ENCODE measurements at places on chromosomes 7 and 10. TPM values are rescaled to one million over a fixed set of nuclear protein-coding genes. Genes with fewer than 3 reads are reported as not detected.
A peak's percentile ranks its signal among the peaks of the same experiment; 100 is the strongest.

GRCh38 chr10:34291466-34292193 lies 523.5 kb downstream of the PARD3 start:
- no peak for DNase-seq

DNA sequence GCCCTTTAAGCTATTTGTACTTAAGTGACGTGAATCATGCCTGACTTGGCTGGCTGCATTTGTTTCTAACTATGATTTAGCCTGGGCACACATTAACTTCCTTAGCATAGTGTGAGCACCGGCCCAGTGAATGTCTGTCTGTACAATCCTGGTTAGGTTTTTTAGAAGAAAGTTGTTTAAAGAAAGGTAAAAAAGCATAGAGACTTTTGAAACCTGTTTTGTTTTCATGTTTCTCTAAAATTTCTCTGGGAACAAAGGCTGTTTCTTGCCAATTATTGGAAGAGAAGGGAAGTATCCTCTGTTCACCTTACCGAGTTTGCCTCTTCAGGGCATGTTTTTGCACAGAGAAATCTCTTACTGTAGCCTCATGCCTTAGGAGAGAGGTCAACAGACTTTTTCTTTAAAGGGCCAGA lies 42.9 kb upstream of the MET start:
- DNase-seq: peak; percentile 75

DNA sequence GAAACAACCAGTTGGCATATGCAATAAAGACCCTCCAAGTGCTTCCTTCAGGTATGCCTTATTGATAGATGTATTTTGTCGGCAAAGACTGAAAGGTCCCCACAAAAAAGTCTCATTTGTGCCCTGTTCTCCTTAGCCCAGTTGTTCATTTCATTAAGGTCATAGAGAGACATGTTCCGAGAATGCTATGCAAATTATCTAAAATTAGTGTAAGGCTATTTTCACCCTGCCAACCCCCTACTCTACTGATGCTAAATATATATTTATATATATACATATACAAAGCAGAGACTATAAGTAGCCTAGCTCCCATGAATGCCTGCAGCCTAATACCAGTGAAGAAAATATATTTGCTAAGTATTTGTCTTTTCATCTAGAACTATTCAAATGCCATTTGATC lies 96.7 kb upstream of the ADO start:
- DNase-seq: no peak

DNA sequence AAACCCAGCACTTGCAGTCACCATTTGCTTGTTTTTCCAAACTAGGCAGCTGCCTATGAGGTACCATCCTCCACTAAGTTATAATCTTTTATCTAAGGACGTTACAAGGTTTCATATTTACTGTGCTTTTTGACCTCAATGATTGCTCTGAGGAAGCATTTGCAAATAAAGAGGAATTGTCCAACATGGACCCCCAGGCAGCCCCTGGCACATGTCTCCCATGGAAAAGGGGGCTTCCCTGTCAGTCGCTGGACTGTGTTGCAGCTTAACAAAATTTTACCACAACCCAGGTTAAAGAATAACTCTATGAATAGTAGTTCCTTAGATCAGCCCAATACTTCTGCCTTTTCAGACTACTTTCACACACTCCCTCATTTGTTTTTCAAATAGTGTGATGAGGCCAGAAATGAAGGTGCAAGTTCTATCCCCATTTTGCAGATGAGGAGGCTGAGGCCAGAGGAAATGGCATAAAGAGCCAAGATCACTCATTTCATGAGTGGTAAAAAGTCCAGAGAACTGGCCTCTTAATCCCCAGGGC lies 52.8 kb upstream of the ZPBP start:
- no peak for DNase-seq

DNA sequence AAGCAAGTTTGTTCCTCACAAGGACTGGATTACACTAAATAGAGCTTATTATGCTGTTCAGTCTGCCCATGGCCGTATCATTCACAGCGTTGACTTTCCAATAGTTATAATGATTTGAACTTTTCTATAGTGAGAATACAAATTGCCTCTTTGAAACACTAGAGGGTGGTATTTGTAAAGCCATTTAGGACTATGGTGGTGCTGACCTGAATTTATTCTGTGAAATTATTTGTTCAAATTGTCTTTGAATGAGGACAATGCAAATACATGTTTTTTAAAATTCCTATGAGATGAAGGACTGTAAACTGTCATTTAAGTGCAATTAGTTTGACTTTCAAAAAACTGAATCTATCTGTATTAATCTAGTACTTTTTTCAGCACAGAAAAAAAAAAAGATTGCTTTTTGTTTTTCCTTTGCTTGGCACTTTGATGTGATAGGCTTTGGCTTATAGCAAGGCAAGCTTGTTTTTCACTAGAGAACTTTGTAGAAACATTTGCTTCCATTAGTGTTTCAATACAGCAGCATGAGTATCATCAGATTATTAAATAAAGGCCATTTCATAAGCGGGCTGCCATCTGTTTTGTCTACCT lies 122.7 kb upstream of the TMEM229A start:
- DNase-seq: no peak

GRCh38 chr10:128631801-128632241 lies 505.6 kb upstream of the MKI67 start:
- DNase-seq: no peak

DNA sequence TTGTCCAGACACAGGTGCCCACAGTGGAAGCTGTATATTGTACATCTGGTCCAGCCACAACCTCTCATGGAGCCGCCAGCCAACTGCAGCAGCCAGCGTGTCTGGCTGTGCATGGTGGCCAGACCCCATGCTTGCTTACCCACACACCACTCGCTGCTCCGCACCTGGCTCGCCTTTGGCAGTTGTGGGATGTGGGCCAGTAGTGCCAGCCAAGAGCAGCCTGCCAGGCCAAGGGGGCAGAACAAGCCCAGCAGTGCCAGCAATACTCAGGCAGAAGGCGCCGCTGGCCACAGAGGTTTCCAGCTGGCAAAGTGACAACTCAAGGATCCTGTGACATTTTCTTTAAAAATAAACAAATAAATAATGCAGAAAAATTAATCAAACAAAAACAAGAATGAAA lies 11.7 kb upstream of the TMEM243 start:
- no peak for DNase-seq

- DNase-seq: no peak
Measured at GRCh38 chr10:120941501-120941900, 90.3 kb downstream of the WDR11 start.

- no peak for DNase-seq
Measured at GRCh38 chr10:47190802-47191450, 109.1 kb upstream of the GDF10 start.

DNA sequence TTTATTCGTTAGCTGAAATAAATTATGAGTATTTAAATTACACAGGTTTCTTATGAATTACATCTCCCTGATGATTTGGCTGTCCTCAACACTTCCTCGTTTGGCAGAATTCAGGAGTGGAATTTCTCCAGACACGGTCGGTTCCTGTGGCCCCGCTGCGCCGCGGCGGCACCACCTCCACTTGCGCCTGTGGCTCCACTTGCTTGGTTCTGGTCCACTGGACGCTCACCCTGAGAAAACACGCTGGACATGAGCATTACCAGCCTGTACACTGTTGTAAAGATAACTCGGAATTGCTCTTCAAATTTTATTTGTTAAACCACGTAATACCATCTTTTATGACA lies 85.3 kb downstream of the ZNF33B start:
- DNase-seq: no peak

- no peak for DNase-seq
Measured at GRCh38 chr10:5288359-5288758, 76.4 kb upstream of the UCN3 start.

- no peak for DNase-seq
Measured at GRCh38 chr10:32970910-32971309, 12.9 kb upstream of the ITGB1 start.

- DNase-seq: peak; percentile 52
Measured at GRCh38 chr7:142440219-142440905, 182.5 kb upstream of the PRSS58 start.

DNA sequence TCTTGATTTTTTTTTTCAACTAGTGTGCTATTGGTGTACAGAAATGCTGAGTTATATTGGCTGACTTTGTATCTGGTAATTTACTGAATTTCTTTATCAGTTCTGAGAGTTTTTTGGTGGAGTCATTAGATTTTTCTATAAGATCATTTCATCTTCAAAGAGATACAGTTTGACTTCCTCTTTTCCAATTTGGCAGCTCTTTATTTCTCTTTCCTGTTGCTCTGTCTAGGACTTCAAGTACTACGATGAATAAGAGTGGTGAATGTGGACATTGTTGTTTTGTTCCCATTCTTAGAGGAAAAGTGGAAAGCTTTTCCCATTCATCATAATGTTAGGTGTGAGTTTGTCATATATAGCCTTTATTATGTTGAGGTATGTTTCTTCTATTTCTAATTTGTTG lies 50.2 kb downstream of the LOXL4 start:
- no peak for DNase-seq

DNA sequence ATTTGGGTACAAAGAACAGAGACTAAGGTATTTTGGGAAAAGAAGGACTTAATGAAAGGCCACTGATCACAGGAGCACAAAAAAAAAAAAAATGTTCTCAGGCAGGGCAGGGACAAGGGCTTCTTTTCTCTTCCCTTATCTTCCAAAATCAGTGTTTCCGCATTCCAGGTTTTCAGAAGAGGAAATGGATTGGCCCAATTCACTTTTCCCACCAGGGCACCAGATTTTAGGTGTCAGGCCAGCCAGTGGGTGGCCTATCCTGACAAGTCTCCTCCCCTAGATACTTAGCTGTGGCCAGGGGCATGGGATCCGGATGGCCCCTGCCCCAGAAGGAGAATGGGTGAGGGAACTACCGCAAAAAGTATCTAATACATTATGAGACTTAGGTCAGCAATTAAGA lies 88.9 kb upstream of the WAC start:
- no peak for DNase-seq

- no peak for DNase-seq
Measured at GRCh38 chr10:114552050-114552449, 106.0 kb downstream of the ABLIM1 start.

DNA sequence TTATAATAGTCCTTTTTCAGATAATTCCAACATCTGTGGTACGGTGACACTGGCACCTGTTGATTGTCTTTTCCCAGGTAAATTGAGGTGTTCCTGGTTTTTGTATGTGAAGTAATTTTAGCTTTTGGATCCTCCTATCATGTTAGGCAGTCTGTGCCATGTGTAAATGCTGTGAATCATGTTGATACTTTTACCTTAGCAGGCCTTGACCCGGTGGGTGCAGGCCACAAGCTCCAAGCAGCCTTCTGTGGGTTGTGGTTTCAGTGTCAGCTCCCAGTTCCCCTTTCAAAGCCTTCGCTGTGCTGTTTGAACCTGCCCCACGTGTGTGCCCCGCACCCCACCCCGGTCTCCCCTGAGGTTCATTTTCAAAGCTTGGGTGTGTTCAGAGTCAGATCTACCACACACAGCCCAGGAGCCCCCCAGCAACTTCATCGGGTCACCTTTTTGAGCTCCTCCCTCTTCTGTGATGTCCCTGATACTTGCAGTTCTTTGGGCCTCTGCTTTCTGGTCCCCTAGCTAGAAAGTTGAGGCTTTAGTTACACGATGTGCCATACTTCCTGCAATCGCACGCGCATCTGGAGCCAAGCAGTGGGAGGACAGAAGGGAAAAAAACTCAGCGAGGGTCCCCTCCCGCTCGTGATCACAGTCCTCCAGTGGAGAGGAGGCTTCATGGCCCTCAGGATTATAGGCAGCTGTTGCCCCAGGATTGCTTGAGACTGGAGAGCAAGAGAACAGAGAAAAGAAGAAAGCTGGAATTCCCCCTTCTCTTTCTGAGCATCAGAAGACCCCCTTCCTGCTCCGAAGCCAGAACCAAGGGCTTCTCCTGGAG lies 8.7 kb upstream of the BHLHA15 start:
- DNase-seq: no peak

The CHAT gene
- total RNA-seq: not detected

The TUBGCP2 gene
- 65.5 TPM for total RNA-seq

The WASHC2A gene
- 52.6 TPM for total RNA-seq

The MRPS33 gene
- total RNA-seq: 36.6 TPM

Measured in kidney epithelial cell (primary cell).